Activated CD4-positive, alpha-beta T cell treated with anti-CD3 and anti-CD28 coated beads, Interleukin-2, amount 50 U/mL, for 24 hours (primary cell): ENCODE measurements at places on chromosomes 3 and 15.

DNA sequence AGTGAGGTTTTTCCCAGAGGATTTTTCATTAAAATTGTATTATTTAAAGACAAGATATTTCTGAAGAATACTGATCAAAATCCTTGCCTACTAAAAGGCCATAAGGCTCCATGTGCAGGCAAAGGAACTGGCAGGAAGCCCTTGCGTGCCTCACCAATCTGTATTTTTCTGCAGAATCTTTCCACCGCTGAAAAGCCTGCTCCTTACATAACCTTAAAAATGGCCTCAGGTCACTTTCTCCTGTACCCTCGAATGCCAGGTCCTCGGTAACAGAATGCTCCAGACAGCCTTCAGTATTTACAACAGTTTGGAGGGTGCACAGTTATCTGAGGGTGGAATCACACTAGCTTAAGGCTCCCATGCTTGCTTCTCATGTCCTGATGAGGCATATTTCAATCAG is 3.2 kb downstream of the MORC1 start:
- no peak for DNase-seq

DNA sequence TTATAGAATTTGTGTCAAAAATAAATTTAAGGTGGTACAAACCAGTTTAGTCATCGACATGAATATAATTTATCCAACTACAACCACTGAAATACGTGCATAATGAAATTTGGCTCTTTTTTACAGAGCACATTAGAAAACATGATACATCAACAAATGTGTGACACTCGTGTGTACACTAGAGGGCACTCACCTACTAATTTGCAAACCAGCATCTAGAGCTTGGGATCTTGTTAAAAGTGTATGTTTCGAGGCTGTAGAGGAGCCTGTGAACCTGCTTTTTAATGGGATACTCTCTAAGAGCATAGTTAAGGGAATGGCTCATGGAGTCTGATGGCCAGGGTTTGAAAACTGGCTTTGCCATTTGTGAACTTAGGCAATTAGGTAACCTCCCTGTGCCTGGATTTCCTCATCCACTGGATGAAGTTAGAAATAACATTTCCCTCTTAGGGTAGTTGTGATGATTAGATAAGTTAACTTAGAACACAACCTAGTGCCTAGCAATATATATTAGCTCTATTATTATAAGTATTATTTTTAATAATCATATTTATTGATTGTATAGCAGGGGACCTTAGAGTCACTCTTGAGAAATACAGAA is 8.8 kb upstream of the CPOX start:
- peak; percentile 19 for DNase-seq

DNA sequence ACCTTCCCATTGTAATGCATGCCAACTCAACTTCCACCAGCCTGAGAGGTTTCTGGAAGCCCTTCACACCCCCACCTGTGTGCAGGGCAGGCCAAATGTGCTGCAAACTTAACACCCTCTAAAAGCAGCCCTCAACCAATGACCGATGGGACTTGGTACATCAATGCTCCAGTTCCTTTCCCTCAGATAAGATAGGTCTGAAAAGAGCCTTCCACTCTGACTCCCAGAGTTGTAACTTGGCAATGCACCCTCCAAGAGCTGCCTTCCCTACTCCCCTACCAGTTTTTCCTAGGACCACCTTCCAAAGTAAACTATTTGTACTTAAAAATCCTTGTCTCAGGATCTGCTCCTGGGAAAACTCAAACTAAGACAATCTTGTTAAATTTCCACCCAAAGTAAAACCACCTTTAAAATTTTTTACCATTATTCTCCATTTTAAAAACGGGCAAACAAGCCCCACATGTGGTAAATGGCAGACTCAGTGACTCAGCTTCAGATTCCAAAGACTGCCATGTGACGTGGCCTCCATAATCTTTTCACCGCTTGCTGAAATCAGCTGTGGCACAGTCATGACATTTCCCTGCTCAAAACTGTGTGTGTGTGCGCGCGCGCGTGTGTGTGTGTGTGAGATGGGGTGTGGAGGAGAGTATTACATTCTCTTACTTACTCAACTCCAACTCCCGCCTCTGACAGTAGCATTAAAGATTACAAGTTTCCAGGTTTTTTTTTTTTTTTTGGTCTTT is 17.2 kb downstream of the RASGRP1 start:
- no peak for DNase-seq

DNA sequence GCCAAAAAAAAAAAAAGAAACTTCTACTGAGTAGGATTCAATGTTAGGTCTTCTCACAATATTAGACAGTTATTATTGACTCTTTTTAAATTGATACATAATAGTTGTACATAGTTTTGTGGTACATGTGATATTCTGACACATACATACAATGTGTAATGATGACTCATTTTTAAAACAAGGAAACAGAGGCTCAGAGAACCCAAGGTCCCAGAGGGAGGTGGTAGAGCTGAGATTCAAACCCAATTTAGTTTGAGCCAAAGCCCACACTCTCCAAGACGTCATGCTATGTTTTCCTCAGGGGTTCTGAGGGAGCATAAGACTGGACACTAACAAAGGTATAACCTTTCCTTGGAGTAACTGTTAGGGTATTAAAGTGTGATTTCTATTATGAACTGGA is 40.6 kb downstream of the MYO5C start:
- DNase-seq = no peak

DNA sequence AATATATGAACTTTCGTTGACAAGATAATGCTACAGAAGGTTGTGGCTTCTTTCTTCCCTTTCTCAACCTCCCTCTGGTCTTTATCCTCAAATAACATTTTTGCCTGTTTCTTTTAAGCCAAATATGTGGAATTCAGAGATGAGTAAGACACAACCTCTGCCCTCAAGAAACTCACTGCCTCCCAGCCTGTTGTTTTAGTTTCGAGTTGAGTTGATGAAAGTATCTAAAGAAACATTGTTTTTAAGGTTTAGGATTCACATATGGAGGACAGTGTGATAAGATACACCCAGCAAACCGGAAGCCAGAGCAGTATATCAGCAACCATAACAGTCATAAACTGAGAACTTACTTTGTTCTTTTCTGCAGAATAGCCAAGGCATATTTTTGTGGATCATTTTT is 218.6 kb downstream of the THSD4 start:
- no peak for DNase-seq

- DNase-seq = no peak
Observed at GRCh38 chr3:123499322-123499721, 50.4 kb upstream of the ADCY5 start.

GRCh38 chr3:144287001-144287400 is 315.4 kb downstream of the DIPK2A start:
- no peak for DNase-seq

DNA sequence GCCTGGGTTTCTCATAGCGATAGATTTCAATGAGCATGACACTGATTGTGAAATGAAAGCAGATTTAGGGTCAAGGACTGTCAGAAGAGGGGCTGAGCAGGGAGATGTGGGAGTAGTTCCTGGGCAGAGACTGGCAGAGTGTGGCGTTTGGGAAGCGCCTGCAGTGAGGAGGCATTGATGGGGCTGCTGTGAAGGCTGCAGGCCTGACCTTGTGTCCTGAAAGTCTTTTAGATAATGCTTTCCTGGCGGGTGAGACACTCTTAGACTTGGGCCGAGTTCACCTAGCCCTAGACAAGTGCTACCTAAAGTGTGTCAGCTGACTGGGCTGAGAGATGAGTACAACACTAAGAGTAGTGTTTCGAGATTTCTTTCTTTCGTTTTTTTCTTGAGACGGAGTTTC is 20.7 kb downstream of the USP13 start:
- DNase-seq = no peak

GRCh38 chr3:144369129-144369879 is 397.7 kb downstream of the DIPK2A start:
- no peak for DNase-seq

GRCh38 chr3:93994056-93994455 is 14.1 kb downstream of the ARL13B start:
- no peak for DNase-seq

- DNase-seq = no peak
Observed at GRCh38 chr15:80107774-80108173, 45.0 kb upstream of the FAH start.
